ENCODE measurements at places on chromosomes 11 and 22.

DNA sequence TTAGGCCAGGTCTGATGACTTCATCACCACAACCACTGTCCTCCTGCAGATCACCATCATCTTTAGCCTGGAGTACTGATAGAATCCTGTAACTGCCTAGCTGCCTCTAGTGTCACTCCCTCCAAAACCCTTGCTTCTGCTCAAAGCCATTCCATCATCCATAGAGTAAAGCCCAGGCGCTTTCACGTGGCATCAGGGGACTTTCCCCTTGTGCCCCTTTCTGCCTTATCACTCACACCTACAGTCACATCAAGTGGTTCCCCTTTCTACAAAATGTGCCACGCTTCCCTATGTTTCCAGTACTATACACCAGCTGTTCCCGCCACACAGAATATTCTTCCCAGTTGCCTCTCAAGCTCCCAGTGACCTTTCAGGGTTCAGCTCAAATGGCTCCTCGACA lies 75.9 kb downstream of the MN1 start:
- DNase-seq: no peak

GRCh38 chr11:57426439-57426928 lies 437 bp downstream of the SLC43A3 start:
- DNase-seq: no peak

DNA sequence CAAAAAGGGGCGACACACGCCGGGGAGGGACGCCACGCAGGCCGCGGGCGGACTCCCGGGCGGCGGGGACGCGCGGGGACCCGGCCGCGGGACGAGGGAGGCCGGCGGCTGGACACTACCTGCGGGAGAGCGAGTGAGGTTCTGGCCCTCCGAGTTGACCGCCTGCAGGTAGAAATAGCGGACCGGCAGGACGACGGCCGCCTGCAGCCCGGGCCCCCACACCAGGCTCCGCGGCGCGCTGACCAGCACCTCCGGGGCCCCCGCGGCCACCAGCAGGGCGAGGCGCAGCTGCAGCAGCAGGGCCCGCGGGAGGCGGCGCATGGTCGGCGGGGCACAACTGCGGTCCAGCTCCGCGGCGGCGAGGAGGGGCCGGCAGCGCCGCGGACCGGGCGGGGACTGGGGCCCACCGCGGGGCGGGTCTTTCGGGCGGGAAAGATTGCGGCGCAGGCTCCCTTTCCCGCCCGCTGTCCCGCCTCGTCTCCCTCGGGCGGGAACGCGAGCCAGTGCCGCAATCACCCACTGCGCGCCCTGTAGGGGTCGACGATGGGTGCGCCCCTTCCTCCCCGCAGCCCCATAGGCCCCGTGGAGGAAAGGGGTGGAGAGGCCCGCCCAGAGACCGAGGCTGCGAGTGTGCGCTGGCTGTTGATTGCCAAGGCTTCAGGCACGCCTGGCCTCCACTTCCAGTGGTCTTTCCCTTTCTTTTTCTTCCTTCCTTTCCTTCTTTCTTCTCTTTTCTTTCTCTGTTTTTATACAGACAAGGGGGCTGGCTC lies at the start of gene POGLUT3:
Gene POGLUT3 (minus strand): TSS at position 339 of the 770 bp plus-strand sequence. CDS start 18 bp downstream, at position 321.
- DNase-seq: peak; percentile 68

GRCh38 chr11:123238297-123238696 lies 43.2 kb upstream of the CLMP start:
- DNase-seq: no peak

- peak; percentile 60 for DNase-seq
Measured at GRCh38 chr11:64489831-64490441, 101.1 kb upstream of the SLC22A12 start.

- no peak for DNase-seq
Measured at GRCh38 chr11:44814881-44815592, 88.3 kb downstream of the TSPAN18 start.

- no peak for DNase-seq
Measured at GRCh38 chr22:29555065-29555644, 1.6 kb upstream of the THOC5 start.

GRCh38 chr11:16527525-16528246 lies 171.3 kb upstream of the SOX6 start:
- DNase-seq: no peak

DNA sequence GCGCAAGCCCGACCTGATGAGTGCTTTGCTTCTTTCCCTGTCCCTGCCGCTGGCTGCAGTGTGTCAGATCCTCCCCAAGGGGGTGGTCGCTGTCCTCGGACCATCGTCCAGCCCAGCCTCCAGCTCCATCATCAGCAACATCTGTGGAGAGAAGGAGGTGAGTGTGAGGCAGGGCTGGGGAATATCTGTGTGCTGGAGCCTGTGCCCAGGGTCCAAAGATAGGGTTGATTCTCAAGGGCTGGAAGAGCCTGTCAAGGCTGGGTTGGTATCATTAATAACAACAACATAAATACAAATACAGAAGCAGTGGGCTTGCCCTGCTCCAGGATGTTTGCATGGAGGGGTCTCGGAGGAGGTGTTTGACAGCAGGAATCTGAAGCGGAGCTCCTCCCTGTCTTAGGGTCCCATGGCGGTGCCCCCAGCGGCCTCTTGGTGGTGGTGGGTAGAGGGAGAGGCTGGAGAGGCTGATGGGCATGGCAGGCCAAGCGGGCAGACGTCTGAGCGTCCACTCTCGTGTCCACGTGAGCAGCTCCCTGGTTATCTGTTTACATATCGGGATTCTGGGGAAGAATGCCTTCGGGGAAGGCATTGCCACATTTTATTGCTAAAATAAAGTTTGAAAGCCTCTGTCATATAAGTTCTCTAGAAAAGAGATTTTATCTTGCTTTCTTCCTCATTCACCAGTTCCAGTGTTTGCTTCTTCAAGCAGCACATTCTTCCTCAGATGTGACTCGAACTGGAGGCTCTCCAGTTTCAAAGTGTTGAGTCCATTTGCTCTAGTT lies 208.4 kb upstream of the TBCEL start:
- no peak for DNase-seq

Measured in urothelium cell line (cell line).